Stimulated activated CD4-positive, alpha-beta T cell treated with anti-CD3 and anti-CD28 coated beads, Interleukin-1b, Interleukin-23, amount 100 ng/mL, for 1 hour (primary cell): ENCODE measurements at places on chromosomes 12 and 14.
A peak's percentile ranks its signal among the peaks of the same experiment; 100 is the strongest.

- DNase-seq: no peak
Measured at GRCh38 chr12:131644481-131644880, 66.4 kb upstream of the SFSWAP start.

GRCh38 chr12:24517000-24517399 is 431.9 kb downstream of the BCAT1 start:
- no peak for DNase-seq

DNA sequence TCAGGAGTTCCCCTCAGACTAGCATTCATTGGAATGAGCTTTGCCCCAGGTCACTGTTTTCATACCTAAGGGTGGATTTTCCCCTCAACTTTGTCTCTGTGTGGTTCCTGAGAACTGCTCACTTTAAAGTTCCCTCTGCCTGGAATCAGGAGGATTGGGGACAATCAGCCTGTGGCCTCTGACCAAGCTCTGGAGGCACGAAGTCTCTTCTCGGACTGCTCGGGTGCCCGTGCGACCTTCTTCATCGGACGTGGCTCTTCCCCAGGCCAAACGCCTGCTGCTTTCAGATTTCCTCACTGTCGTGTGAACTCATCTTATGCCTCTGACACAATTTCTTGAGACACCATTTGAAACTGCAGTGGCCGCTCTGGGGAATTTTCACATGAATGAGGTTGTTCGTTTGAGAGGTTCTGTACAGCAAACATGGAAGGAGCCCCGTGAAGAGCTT is 153.7 kb upstream of the PZP start:
- no peak for DNase-seq

DNA sequence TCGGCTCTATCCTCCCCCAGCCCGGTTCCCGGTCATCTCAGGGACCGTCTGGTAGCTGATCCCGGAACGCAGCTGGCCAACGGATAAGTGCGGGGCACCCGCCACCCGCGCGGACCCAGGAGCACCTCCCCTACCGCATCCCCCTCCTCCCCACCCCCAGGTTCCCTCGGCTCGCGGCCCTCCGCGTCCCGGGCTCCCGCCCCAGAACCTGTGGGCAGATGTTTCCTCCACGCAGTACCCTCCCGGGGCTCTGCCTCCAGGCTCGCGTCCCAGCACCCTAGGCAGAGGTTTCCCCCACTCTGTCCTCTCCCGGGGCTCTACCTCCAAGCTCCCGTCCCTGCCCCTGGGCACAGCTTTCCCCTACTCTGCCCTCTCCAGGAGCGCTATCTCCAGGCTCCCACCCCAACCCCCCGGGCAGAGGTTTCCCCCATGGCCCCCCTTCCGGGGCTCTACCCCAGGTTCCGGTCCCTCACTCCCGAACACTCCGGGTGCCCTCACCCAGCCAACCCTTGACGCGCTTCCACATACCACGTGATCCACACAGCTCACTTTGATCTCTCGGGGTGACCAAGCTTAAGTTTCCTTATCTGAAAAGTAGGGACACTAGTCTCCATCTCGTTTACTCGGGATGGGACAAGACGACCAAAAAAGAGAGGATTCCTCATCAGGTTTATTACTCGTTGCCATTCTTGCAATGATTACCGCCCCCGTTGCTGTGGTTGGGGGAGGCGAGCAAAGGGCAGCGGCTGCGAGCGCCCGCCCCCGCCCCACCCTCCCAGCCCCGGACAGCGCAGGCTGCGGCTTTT is at the start of gene CCDC38:
Gene CCDC38, minus strand, starts transcription at position 91 of the 806 bp plus-strand sequence. CDS start 6,105 bp downstream, outside the sequence.
- DNase-seq: peak; percentile 57

GRCh38 chr14:84127495-84127894 is 1402.4 kb upstream of the FLRT2 start:
- no peak for DNase-seq

- no peak for DNase-seq
Measured at GRCh38 chr12:100141998-100142850, 450 bp downstream of the BLTP3B start.

GRCh38 chr12:56695327-56696101 is 7.4 kb upstream of the PTGES3 start:
- no peak for DNase-seq

- no peak for DNase-seq
Measured at GRCh38 chr12:26539131-26539530, 293.9 kb downstream of the ITPR2 start.

DNA sequence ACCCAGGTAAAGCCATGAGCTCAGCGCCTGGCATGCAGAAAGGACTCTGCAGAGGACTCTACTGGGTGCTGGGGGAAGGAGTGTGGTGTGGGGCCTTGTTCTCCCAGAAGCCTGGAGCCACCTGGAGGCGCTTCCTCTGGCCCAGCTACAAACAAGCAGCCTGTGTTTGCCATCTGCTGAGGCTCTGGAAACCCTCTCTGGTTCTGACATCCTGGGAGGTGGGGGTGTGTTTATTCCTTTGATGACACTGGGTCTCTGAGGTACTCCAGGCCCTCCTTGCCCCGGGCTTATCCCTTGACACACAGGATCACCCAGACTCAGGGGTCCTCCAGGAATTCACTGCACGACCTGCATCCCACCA is 44.9 kb downstream of the RNF34 start:
- DNase-seq: no peak
